AG08396 (cell line): ENCODE measurements at places on chromosomes 6 and 20.

GRCh38 chr6:133890711-133891148 is 1.8 kb downstream of the TCF21 start:
- DNase-seq, result no peak

GRCh38 chr6:145714731-145715130 is 20.6 kb downstream of the EPM2A start:
- no peak for DNase-seq

- DNase-seq, result no peak
Measured at GRCh38 chr6:126831461-126831860, 287.0 kb upstream of the RSPO3 start.

GRCh38 chr6:128240024-128240428 is 280.4 kb downstream of the PTPRK start:
- no peak for DNase-seq

DNA sequence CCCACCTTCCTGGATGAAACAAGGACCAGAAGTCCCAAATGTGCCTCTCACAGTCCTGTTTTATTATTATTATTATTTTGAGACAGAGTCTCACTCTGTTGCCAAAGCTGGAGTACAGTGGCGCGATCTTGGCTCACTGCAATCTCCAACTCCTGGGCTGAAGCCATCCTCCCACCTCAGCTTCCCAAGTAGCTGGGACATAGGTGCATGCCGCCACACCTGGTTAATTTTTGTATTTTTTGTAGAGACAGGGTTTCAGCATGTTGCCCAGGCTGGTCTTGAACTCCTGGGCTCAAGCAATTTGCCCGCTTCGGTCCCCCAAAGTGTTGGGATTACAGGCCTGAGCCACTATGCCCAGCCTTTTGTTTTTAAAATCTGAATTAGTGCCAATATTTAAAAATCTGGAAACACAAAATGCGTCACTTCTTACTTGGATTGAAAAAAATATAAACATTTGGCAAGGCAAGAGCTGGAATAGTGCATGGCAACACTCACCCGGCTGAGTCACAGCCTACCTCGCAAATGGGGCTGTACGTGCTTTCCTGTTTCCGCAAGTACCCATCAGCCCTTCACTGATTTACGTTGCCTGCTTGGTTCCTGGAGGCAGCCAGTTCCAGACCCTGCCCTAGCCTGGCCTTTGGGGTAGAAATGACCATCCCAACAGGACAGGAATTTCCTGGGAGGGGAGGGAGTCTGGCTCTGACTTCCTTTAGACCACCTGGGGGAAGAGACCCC is 6.3 kb downstream of the SDCBP2 start:
- peak; percentile 87 for DNase-seq

DNA sequence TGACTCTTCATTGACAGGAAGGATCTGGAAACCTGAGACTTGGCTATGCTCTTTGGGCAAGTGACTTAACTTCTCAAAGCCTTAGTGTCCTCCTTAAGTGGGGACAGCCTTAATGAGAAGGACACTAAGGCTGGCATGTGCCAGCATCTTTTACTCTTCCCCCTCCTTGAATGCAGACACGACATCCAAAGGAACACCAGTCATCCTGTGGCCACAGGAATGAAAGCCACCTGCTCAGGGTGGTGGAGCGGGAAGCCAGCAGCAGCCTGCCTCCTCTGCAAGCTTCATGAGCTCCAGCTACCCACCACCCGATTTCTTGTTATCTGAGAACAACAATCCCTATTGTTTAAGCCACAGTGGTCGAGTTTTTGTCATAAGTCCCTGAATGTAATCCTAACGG is 44.5 kb downstream of the TMEM14B start:
- DNase-seq, result no peak

GRCh38 chr6:36340618-36341454 is 4.1 kb upstream of the BNIP5 start:
- DNase-seq, result peak; percentile 83

- no peak for DNase-seq
Measured at GRCh38 chr6:55997223-55997874, 122.0 kb upstream of the BMP5 start.

- no peak for DNase-seq
Measured at GRCh38 chr6:157449610-157450009, 68.6 kb downstream of the ZDHHC14 start.

- no peak for DNase-seq
Measured at GRCh38 chr6:29909985-29910384, 32.3 kb upstream of the HLA-A start.

GRCh38 chr6:31958412-31958740 is 395 bp downstream of the NELFE start:
- peak; percentile 28 for DNase-seq

DNA sequence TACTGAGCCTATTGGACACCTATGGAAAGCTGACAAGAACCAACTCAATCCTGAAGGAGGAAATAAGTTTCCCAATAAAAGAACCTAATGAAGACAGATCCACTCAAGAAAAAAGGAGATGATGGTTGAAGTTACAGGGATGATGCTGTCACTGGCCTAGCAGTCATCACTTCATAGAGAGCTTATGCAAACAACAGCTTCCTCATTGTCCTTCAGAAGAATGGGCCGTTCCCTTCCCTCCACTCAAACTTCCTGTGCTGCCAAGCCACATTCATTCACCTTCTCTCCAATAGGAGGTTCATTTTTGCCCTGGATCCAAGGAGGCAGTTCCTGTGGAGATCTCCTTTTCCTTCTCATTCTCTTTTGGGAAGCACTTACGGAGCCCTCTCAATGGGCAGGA is 13.8 kb upstream of the PM20D2 start:
- no peak for DNase-seq

DNA sequence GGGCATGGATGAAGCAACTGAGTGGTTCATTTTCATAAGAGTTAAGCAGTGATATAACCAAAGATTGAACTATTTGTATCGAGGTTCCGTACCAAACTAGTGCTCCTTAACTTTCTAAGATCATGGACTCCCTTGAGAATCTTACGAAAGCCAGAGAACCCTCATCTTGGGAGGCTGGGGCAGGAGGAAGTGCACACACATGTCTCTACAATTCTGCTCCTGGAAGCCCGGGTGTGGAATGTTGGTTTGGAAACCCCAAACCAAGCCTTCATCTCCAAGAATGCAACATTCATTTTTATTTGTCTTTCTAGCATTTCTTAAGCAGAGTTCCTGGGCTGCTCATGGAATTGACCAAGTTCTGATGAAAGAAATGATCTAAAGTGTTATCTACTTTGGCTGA is 250.5 kb upstream of the PRND start:
- DNase-seq, result peak; percentile 46

DNA sequence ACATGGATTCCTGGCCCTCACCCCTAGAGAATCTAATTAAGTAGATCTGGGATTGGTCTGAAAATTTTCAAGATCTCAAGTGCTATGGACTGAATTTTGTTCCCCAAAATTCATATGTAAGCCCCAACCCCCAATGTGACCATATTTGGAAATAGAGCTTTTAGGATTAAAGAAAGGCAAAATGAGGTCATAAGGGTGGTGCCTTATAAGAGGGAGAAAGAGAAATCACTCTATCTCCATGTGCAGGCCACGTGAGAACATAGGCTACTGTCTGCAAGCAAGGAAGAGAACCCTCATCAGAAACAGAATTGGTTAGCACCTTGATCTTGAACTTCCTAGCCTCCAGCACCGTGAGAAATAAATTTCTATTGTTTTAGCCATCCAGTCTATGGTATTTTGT is 8.5 kb upstream of the DSE start:
- DNase-seq, result no peak

DNA sequence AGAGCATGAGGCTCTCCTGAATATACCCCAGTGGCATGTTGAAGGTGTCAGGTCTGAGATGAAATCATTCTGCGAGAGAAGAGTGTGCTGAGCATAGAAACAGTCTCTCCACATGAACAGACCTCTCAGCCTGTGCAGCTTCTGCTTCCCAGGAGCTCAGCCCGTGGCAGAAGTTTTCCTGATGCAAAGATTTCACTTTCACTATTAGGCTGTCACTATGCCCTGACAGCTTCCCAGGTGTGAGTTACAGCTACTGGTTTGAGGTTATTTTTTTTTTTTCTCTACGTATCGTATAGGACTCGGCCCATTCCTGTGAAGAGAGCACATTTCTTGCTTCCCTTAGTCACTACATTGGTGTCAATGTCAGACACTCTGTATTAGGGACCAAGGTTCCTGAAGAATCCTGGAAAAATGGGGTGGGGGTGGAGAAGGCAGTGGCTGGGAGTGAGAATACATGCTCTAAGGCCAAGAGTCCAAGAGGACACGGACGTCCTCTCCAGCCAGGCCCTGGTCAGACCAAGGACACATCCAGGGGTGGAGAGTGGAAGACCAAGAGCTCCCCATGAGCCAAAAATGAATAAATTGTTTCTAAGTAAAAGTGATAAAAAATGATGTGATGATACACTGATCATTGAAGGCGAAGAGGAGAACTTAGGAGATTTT is 121.2 kb upstream of the AKAP12 start:
- no peak for DNase-seq

DNA sequence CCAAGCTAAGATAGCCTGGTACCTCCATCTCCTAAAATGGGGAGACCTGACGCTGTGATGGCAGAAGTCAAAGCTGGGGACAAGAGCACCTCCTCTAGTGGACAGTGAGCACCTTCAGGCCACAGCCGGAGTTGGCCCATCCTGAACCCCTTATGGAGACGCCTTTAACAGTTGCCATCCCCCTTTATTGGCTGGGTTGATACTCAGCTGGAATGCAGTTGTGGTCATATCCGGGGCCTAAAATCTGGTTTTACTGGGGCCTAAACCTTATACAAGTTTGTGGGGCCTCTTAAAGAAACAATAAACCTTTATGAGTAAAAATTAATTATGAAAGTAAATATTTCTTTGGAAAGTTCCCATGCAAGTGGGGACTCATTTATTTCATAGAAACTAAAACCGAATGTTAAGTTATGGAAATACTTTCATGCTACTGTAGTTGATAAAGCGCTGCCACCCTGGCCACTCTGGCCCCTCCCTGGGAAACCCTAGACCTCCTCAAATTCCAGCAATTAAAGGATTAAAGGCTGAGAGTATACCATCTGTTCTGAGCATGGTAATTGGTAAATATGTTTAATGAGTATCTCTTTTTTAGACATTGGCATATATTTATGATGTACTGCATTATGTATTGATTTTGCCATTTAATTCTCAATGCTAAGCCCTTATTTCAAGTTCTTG is 95.1 kb upstream of the SASH1 start:
- no peak for DNase-seq

GRCh38 chr6:93985953-93986352 is 566.6 kb upstream of the EPHA7 start:
- no peak for DNase-seq

DNA sequence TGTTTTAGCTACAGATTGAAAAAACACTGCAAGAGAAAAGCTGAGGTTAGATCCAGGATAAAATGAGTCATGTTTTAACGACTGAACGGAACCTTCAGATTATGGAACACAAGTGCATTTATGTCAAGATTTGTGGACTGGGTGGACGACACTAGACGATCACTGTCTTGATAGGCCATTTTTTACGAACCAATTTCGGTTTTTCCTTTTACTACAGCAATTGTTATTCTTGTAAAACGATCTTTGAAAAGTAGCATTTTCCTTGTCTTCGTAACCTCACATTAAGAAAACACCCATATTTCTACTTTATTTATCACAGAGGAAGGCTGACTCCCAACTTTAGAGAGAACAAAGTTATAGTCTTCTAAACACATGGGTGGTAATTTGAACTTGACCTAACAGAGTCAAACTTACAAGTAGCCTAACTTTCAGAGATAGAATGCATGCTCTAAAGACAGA is 294.2 kb upstream of the TCF21 start:
- DNase-seq, result no peak

GRCh38 chr6:113750151-113750855 is 106.8 kb upstream of the MARCKS start:
- DNase-seq, result no peak

GRCh38 chr20:11008444-11009033 is 334.7 kb upstream of the JAG1 start:
- no peak for DNase-seq

GRCh38 chr6:12890171-12890790 is 173.7 kb downstream of the PHACTR1 start:
- DNase-seq, result peak; percentile 9

DNA sequence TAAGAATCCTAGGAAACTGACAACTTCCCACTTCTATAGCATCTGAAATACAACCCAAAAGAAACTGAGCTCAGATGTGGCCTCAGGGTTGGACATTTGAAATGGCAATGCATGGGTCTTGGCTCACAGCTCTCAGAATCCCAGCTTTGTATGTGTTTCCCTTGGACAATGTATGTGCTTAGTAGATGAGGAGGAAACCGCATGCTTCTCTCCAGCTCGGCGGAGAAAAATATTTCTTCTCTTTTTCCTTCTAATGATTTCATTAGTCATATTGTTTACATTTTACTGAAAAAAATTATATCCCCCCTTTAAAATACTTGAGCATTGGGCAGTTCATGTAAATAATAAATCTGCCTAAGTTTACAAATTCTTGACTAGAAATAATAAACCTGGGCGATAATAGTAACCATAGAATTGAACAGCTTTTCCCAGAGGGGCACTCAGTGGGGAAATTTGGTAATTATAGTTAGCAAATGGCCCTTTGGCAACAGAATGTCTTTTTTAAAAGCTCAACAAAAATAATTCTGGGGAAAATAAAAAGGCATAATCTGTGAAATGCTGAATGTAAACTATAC is 55.3 kb downstream of the PFDN4 start:
- DNase-seq, result no peak

DNA sequence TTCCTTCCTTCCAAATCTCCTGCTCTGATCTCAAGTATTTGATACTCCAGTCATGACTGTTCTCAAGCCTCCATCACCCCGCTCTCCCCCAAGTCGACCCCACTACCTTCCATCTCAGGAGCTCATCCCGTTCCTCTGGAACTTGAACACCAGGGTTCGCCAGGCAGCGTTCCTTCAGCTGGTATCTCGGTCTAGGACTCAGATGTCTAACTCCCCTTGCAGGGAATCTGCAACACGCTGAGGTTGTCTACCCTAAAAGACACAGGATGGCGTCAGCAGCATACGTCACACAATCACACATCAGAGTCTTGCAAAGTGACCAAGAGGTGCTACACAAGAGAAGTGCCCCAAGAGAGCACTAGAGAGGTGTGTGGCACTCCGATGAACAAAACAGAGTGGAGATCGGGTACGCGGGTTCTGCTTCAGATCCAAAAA is 706 bp downstream of the ZNF184 start:
- peak; percentile 47 for DNase-seq

GRCh38 chr6:14118446-14118845 is 874 bp downstream of the CD83 start:
- DNase-seq, result no peak

- DNase-seq, result peak; percentile 64
Measured at GRCh38 chr20:46040902-46041535, 12.0 kb downstream of the SLC12A5 start.

GRCh38 chr6:109461733-109462526 is 6.4 kb upstream of the MICAL1 start:
- DNase-seq, result no peak
